ENCODE measurements at places on chromosomes 6 and 20.

- DNase-seq = no peak
These were observed 42.8 kb upstream of the PLCG1 start for GRCh38 chr20:41094353-41095055.

GRCh38 chr6:17622144-17622543, 22.0 kb downstream of the FAM8A1 start:
- DNase-seq = peak; percentile 66

- DNase-seq = no peak
These were observed 78.6 kb upstream of the PTPRK start for GRCh38 chr6:128599036-128599435.

DNA sequence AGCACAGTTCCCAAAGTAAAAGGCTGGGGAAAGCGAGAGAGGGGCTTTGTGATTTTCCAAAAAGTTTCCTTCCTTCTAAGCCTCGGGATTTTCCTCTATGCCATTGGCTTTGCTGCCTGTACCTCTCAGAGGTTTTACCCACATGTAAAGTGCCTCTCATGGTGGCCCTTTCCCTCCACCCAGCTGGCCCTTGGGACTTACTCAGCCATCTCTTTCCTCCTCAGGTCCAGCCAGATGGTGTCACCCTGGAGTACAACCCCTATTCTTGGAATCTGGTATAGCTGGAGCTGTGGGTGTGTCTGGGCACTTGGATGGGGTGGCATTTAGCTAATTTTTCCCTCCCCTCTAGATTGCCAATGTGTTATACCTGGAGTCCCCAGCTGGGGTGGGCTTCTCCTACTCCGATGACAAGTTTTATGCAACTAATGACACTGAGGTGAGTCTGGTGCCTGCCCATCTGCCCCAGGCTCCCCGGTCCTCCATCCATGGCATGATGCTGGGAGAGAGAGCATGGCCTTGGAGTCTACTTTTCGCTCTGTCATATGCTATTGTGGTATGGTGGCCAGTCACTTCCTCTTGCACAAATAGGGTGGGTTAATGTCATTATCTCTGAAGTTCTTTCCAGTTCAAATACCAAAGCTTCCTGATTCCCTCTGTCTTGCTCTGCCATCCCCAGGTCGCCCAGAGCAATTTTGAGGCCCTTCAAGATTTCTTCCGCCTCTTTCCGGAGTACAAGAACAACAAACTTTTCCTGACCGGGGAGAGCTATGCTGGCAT, 1.1 kb downstream of the CTSA start:
- peak; percentile 27 for DNase-seq

DNA sequence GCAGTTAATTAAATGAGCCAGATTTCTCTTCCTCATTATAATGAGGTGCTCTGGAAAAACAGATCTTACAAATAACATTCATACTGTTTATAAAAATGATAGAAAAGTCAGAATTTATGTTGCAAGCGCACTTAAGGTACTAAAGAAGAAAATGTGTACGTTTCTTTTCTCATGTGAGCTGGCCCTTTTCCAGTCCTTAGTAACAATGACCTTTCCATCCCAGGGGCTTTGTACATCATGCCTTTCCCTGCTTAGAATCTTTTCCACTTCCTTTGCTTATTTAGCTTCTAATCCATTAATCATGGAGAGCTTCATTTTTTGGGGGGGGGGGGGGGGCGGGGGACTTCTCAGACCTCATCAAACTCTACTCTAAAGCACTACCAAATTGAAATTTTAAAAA, 4.8 kb downstream of the FBXO5 start:
- no peak for DNase-seq

DNA sequence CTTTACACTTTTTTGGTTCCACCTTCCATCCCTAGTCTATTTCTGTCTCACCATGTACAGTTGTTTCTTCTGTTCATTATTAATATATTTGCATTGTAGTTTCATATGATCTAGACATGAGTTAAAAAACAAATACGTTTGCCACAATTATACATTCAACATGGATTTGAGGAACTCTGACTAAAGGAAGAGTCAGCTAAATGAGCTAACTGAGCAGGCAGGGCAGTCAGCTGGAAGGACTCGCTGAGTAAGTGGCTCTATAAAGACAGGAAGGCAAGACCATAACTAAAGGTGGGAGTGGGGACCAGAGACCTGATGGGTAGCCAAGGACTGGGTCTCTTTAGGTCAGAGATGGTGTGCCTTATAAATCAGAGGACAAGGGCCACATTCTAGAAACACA, 26.3 kb downstream of the TMX4 start:
- DNase-seq = no peak

- DNase-seq = no peak
These were observed 5.3 kb upstream of the HIVEP2 start for GRCh38 chr6:142950291-142950690.
